ENCODE measurements at places on chromosomes 6 and 20.

DNA sequence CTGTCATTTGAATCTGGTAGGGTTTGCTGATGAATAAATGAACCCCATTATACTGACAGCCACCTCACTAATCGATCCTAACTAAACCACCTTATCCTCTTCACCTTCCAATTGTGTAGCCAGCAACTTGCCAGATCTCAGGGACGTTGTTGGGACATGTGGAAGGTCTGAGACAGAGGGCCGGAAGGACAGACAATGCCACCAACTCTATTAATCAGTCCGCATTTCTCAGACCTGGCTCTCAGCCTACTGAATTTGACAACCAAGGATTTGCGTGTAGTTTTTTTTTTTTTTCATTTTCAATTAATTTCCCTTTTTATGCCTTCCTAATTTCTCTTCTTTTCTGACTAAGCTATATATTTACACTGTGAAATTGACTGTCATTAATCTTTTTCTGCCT lies 122.5 kb downstream of the CARMIL1 start:
- DNase-seq = no peak

DNA sequence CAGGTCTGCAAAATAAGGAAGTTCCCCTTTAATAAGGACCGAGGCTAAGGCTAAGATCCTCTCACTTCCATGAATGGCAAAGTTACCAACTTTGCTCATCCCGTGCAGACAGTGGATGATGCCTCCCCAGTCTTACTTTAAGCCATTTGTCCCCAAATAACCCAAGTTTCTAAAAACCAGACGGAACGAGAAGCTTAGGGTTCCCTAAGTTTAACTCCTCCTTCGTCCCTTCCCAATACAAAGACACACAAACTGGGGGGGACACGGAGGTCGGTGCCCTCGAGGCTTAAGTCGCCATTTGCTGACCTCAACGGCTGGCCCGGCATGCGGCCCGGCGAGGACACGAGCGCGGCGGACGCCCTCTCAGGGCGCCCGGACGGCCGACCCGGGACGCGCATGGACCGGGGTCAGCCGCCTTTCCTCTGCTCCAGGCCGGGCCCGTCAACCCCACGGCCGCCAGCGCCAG lies 527 bp downstream of the FBXO30 start:
- DNase-seq = peak; percentile 30

DNA sequence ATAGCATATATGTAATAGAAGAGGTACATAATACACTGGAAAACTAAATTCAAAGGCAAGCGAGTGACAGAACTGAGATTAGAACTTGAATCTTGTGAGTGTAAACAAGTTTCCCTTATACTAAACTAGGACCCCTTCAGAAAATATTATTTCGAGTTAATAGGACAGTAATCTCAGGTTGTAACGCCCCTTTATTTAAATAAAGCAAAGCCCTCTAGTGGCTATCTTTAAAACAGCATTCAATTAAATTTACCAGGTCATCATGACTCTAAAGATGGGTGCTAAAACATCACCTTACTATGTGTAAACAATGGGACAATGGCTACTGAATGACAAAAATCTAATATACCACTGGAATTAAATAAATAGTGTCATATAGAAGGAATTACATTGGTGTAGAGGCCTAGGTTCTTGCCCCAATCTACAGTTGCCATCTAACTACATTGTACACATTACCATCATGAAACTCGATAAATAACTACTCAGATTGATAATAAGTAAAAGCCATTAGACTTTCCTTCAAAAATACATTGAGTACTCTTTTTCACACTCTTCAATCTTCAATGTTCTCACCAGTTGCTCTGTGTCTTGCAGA lies 255.4 kb upstream of the IRAK1BP1 start:
- peak; percentile 24 for DNase-seq

DNA sequence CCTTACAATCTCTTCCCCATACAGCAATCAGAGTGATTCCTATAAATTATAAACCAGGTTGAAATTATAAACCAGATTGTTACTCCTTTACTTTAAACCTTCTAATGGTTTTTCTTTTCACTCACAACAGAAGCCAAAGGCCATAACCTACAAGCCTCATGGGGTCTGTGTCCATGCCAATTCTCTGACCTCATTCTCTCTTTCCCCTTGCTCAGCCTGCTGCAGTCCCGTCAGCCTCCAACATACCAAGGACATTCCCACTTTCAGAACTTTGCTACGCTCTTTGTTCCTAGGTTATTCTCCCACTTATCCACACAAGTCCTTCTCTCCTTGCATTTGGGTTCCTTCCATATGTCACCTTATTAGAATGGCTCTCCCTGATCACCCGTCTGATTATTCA lies 277.9 kb upstream of the TCF21 start:
- DNase-seq = no peak

GRCh38 chr20:6692566-6693173 lies 74.8 kb upstream of the BMP2 start:
- no peak for DNase-seq

DNA sequence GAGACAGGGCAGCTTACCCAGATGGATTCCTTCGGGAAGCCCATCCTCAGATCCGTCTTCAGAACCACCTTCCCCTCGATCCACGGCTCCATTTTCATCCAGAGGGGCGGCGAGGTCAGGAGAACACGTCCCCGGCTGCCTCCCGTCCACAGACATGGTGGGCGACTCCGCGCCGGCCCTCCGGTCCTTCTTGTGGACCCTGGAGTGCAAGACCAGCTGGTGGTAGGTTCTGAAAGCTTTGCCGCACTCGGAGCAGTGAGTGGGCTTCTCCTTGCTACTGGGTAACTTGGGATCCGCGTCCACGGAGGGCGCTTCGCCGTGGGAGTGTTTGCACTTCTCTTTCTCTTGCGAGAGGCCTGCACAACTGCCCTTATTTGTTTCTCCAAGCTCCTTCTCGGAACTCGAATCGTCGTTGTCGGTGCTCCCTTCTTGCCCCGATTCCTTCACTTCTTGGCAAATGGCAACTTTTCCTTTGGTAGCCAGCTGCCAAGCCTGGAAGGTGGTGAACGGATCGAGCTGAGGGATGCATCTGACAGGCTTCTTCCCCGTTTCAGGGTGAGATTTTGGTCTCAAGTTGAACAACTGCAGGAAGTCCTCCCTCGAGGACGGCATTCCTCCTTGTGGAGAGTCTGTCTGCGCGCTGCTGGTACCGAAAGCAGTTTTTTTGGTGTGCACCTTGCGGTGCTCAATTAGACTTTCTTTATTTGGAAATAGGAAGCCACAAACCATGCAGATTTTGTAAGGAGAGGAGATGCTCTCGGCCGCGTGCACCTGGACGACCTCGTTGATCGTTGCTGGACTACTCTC lies 12.0 kb downstream of the ZNF217 start:
- no peak for DNase-seq

DNA sequence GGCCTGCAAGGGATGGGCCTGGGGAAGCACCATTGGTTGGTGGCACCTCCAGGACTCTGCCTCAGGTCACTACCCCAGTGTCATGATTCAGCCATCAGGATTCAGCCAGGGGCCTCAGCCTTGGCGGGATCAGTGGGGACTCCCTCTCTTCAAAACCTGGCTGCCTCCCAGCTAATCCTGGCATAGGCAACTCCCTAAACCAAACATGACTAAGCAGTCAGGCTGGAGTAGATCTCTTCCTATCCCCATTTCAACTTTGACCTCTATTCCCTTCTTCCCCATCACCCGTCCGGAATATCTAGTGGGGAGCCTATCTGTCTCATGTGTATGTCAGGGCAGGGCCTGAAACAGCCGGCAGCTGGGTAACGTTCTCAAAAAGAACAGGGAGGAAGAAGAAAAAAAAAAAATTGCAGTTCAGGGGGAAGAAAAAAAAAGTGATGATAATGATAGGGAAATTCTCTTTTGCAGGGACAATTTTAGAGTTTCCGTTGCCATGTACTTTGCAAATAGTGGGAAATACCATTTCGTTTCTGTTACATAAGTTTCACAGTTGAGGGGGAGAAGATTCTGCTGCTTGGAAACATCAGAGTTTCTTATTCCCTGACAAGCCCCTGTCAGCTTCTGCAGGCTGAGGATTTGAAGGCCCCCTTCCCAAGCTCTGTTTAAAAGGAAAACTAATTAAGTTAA lies 4.1 kb upstream of the PREX1 start:
- DNase-seq = peak; percentile 59

DNA sequence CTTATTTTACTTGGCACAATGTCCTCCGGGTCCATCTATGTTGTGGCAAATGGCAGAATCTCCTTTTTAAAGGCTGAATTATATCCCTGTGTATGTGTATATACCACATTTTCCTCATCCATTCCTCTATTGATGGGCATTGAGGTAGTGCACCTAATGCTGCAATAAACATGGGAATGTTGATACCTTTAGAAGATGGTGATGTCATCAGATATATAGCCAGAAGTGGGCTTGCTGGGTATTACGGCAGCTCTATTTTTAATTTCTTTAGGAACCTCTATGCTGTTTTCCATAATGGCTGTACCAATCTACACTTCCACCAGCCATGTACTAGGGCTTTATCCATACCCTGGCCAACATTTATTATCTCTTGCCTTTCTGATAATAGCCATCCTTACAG lies 315.7 kb downstream of the FOXA2 start:
- no peak for DNase-seq

- DNase-seq = no peak
Observed at GRCh38 chr6:68726337-68726736, 91.3 kb downstream of the ADGRB3 start.

DNA sequence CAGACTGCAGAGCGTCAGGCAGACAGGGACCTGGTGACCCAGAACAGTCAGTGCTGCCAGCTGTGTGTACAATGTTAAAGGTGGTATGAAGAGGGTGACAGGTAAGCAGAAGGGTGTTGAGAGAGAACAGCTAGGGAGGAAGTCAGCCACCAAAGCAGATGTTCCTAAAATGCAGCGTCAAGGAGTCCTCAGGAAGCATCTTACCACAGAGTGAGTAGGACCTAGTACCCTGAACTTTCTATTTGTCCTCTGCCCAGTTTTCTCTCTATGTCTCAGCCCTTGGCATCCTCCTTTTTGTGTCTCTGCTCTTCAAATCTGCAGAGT lies 14.2 kb downstream of the STMND1 start:
- DNase-seq = no peak

DNA sequence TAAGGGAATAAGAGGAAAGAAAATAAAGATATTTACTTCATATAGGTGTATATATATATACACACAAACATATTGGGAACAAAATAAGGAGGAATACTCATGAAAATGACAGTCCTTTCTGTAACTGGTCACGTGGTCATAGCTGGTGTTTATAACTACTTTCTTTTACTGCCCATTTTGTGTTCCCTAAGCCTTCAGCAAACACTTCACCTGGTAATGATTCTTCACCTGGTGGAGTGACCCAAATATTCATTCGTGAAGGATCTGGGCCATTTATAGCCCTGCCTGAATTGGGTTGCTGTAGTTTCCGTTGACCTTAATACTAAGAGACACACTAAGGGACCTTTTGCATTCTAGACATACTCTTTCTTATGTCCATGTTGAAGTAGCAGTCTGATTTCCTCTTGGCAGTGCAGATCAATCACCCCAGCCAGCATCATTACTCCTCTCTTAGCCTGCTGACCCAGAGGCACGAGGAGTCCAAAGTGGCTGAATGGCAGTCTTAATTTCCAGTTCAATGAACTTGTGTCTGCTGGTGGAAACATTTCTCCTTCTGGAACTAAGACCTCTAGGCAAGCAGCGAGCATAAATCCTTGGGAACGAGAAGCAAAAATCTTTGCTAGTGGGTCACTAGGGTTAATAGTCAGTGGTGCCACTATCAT lies 39.9 kb upstream of the IYD start:
- no peak for DNase-seq

DNA sequence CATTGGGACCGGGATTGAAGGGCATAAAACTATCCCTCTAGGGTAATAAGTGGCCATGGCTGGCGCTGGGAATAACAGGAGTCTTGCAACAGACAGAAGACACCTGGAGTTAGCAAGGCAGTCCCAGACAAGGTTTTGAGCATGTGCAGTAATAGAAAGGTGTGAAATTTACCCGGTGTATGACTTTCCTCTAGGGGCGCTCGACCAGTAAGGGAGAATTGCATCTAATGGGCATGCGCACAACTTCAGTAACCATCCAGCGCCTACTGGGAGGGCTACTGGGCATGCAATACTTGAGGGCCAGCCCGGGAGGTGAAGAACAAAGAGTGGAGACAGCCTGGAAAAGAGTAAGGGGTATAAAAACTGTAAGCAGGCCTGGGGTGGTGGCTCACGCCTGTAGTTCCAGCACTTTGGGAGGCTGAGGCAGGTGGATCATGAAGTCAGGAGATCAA lies 32.7 kb downstream of the SERPINB6 start:
- no peak for DNase-seq

- DNase-seq = no peak
Observed at GRCh38 chr6:63644668-63645326, 9.2 kb downstream of the PHF3 start.

GRCh38 chr6:389622-390021 lies 1.9 kb upstream of the IRF4 start:
- DNase-seq = no peak

DNA sequence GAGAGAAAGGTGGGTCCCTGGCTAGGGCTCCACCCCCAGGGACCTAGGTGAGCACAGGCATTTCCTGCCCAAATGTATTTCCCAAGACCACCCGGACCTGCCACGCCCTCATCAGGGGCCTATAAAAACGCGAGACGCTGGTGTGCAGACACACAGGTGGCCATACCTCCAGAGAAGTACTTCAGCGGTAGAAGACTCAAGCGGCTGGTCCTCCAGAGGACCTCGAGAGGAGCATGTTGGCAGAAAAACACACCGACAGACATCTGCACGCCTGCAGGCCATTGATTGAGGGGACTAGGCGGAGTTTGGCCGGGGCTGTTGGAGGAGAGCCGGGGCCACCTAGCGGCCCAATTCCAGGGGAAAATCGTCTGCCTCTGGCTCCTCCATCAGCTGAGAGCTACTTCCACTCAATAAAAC lies 695.8 kb upstream of the MMS22L start:
- DNase-seq = no peak

GRCh38 chr20:54256202-54256601 lies 48.3 kb downstream of the PFDN4 start:
- no peak for DNase-seq

DNA sequence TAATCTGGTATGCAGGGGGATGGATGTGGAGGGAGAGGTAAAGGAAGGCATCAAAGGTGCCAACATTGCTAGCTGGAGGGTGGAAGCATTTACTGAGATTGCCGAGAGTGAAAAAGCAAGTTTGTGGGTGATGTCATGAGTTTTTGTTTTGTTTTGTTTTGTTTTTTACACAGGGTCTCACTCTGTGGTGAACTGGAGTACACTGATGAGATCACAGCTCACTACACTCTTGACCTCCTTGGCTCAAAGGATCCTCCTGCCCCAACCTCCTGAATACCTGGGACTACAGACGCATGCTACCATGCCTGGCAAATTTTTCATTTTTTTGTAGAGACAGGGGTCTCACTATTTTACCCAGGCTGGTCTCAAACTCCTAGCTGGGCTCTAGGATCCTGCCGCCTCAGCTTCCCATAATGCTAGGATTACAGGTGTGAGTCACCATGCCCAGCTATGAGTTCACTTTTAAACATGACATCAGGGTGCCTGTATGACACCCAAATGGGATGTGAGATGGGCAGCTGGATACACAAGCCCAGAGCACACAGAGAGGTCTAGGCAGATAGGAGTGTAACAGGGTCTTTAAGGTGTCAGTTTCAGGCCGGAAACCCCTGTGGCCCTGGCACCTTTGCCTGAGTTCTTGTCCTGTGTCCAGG lies 35.1 kb upstream of the HMGA1 start:
- DNase-seq = no peak

GRCh38 chr6:54050750-54051149 lies 60.5 kb upstream of the MLIP start:
- DNase-seq = no peak

Measured in HFFc6 (cell line).